Neural progenitor cell (in vitro differentiated cells): ENCODE measurements at places on chromosomes 1 and 21. TPM values are rescaled to one million over a fixed set of nuclear protein-coding genes. Genes with fewer than 3 reads are reported as not detected.

The FCRL1 gene
- total RNA-seq = not detected in 2 replicates

The HJV gene
- not detected in 2 replicates for total RNA-seq

- no peak for DNase-seq
These were observed 78.2 kb upstream of the COA6 start for GRCh38 chr1:234295068-234295467.

DNA sequence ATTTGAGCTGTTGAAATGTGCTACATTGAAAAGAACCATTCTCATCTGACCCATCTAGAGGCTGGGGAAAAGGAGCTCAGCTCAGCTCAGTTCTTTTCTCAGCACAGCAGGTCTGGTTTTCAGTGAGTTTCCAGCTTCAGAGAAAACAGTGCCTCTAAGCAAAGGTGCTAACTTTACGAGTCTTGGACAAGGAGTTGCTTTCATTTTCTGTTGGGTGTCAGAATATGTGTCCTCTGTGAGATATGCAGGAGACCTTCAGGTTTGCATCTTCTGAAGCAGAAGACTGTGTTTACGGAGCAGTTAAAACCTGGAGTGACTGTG, 321.3 kb upstream of the USP24 start:
- DNase-seq = no peak

The GNG12 gene
- 30.3 and 44.5 TPM in 2 replicates for total RNA-seq

The MAP3K21 gene
- 4.2 and 5.4 TPM in 2 replicates for total RNA-seq

The FCRL5 gene
- not detected in 2 replicates for total RNA-seq

DNA sequence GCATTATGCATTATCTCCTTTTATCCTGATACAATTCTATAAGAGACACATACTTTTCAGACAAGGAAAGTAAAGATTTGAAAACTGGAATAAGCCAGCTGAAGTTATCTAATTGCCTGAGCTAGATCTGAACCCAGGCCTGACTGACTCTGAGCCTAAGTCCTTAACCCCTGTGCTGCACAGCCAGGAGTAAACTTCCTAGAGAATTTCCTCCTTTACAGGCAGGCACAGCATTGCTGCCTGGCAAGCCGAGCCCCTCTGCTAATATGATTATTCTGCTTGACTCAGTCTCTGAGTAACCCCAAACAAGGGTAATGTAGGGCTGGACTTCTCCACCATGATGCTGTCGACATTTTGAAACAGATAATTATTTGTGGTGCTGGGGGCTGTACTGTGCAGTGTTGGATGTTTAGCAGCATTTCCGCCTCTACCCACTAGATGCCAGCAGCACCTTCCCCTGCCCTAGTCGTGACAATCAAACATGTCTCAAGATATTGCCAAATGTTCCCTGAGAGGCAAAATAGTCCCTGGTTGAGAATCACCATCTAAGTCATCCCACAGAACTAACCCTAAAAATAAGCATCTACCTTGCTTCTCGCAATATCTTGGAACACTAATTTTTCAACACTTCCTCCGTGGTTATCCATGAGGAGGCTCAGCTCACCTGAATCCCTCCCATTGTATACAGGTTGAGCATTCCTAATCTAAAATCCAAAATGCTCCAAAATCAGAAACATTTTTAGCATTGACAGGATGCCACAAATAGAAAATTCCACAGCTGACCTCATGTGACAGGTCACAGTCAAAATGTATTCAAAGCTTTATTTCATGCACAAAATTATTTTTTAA, 18.5 kb downstream of the CAMK1G start:
- DNase-seq = peak; percentile 47

The KIAA0040 gene
- 0.15 TPM in 1 of 2 replicates, not detected in the other for total RNA-seq

GRCh38 chr1:214009423-214010196, 21.8 kb downstream of the PROX1 start:
- no peak for DNase-seq

GRCh38 chr1:67264899-67265298, 42.8 kb upstream of the IL12RB2 start:
- no peak for DNase-seq

DNA sequence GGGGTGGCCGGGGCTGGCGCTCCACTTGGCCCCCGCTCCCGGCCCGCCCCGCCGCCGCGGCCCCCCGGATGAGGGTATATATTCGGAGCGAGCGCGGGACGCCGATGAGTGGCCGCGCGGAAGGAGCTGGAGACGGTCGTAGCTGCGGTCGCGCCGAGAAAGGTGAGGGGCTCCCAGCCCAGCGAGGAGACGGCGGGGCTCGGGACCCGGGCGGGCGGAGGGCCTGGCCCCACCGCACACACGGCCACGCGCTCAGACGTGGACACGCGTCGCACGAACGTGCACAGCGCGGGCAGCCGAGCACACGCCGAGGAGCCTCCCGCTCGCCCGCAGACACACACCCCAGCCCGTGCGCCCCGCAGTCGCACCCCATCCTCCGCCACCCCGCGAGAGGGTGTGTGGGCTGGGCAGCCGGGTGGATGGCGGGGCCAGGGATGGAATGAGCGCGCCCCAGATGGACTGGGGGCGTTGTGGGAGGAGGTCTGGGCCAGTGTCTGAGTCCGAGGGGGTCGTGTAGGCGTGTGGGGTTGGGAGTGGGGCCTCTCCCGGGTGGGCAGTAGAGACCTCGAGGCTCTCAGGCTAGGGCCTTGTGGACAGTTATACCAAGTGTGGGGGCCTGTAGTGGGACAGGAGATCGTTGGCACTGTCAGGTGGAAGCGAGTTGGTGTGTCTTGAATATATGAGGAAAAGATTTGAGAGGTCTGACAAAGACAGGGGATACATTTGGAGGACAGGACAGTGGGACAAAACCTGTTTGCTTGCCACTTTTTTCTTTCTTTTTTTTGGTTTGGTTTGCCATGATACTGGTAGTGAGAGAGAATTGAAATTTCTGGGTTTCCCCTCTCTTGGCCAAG, at the start of gene UAP1:
TSS of gene UAP1 (plus strand) at position 107 of the 854 bp plus-strand sequence. CDS start 4,347 bp downstream, outside the sequence.
- no peak for DNase-seq

DNA sequence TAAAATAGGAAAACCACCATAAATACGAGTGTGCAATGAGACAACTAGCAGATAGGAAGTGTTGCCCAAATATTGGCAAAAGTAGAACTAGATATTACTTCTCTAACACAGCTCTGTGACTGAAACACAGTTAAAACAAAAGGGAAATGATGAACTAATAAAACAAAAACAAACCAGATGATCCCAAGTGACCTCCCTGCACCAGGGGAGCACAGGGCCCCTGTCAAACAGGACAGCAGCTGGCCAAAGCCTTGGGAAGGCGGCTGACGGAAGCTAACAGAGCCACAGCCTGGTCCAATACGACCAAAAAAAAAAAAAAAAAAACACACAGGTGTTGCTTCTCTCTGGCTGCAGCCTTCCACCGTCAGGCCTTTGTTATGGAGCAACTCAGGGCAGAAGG, 17.8 kb downstream of the ZBTB17 start:
- DNase-seq = no peak

DNA sequence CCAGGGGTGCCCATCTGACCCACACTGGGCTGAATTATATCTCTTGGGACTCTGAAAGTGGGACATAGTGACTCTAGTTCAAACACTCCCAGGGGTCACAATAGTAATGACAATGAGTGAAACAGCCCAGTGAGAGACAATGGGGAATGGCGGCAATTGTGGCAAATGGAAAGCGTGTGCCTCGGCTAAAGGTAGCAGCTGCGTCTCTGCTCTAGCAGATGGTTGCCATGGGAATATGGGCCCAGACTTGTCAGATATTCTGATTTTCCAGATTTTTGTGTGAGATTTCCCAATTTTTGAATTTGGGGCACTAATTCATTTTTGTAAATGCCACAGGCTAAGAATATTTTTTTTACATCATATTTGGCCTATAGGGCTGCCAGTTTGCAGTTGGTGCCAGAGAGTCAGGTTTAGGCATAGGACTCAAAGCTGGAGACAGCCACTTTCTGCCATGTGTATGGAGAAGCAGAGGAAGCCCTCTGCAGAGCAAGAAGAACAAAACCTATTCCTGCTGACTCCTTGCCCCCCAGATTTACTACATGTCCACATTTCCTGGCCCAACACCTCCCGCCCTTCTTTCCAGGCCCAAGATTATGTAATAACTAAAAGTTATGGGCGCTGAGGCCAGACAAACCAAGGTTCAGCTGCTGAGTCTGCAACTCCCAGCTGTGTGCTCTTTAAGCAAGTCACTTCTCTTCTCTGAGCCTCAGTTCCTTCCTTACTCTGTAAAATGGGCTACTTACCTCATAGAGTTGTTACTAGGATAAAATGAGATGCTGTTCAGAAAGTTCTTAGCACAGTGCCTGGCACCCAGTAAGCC, 21.6 kb upstream of the PTP4A2 start:
- DNase-seq = no peak

The NCF2 gene
- not detected in 2 replicates for total RNA-seq

- DNase-seq = no peak
These were observed 35.4 kb downstream of the VPS45 start for GRCh38 chr1:150102986-150103385.

The UHMK1 gene
- total RNA-seq = 33.8 and 48.8 TPM in 2 replicates

GRCh38 chr1:55597910-55598309, 382.7 kb upstream of the USP24 start:
- no peak for DNase-seq

GRCh38 chr1:20150969-20151368, 11.8 kb downstream of the PLA2G2F start:
- no peak for DNase-seq

DNA sequence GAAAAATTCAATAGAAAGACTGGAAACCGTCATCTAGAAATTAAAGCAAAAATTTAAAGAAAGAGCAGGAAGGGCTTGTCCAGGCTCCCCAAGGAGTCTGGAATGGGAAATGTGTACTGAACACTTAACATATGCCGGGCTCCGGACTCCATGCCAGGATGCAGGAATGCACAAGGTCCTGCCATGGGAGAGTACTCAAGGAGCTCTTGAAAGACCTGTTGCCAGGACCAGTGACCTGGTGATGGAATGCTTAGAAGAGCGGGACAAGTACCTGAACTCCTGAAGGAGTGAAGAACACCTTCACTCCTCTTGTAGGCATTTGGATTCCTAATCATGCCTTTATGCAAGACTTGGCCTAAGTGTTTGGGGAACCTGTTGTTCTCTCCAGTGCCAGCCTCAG, 16.9 kb upstream of the DSCAM start:
- DNase-seq = no peak

- peak; percentile 78 for DNase-seq
These were observed 5.0 kb upstream of the PMVK start for GRCh38 chr1:154941333-154942013.

DNA sequence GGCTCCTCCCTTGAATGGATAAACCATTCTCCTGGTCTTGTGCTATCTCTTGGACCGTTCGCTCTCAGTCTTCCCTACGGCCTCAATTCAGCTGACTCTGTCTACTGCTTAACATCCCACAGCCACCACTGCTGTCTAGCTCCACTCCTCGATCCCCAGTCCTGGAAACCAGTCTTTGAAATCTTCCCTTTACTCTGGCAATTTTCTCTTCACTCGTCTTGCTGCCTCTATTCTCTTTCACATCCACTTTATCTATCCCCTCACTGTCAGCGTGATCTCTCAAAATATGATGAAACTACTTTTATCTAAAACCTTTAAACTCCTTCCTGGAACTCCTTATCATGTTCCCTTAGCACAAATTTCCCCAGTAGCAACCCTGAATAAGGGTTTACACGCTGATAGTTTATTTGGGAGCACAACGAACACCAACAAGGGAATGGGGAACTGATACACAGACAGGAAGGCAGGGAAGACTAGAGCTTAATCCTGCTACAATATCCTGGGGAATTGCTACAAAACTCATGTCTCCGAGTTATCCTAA, 131.6 kb upstream of the SAMSN1 start:
- no peak for DNase-seq

The CFAP107 gene
- not detected in 2 replicates for total RNA-seq

GRCh38 chr1:60872426-60873054, 209.8 kb upstream of the NFIA start:
- no peak for DNase-seq

The PGD gene
- 207 and 265 TPM in 2 replicates for total RNA-seq

DNA sequence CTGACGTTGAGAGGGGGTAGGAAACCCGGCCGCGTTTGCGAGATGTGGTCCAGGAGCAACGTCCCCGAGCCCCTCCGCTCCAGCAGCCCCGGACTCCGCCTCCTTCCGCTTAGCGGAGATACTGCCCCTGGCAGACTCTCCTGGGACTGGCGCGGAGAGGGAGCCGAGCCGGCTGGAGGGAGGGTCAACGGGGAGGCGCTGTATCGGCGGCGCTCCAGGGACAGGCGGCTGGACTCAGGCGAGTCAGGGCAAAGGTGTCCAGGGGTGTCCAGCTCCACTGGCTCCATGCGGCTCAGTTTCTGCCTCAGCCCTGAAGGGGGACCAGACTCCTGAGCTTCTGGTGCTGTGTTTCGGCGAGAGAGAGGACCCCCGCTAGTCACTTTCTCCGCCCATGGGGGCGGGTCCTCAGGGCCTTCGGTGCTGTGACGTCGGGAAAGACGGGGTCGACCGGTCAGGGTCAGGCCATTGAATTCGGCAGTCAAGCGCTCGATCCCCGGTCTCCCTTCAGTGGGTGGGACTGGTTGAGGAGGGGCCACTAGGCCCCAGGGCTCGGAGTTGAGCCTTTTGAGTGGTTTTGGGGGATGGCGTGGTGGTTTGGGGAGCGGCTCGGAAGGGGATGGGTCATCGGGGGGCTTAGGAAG, 2.8 kb upstream of the LIX1L start:
- DNase-seq = peak; percentile 90
